ENCODE measurements at places on chromosomes 7 and 10. TPM values are rescaled to one million over a fixed set of nuclear protein-coding genes. Genes with fewer than 3 reads are reported as not detected.

PLEKHA8 gene
- 7.1 TPM for polyA plus RNA-seq

TRA2A gene
- polyA plus RNA-seq, result 60.9 TPM

CFAP46 gene
- 59.0 TPM for polyA plus RNA-seq

IL2RA gene
- 1.0 TPM for polyA plus RNA-seq

MSMB gene
- polyA plus RNA-seq, result 11.6 TPM

NODAL gene
- 5.2 TPM for polyA plus RNA-seq

CCDC3 gene
- 35.5 TPM for polyA plus RNA-seq

STEAP2 gene
- polyA plus RNA-seq, result 1.8 TPM

All from testis (tissue), 5 donors.